Activated T-helper 1 cell treated with Interleukin-2 at 50 U/mL for 16 hours (primary cell): ENCODE measurements at places on chromosomes 16 and 17.

DNA sequence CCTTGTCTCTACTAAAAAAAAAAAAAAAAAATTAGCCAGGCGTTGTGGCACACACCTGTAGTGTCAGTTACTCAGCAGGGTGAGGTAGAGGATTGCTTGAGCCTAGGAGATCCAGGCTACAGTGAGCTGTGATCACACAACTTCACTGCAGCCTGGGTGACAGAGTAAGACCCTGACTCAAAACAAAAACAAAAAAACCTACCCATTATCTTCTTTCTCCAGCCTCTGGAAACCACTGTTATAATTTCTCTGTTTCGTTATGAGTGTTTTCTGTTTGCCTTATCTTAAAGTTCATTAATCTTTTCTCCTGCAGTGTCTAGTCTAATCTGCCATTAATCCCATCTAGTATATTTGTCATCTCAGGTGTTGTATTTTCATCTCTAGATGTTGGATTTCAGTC, 18.6 kb upstream of the CLTC start:
- no peak for DNase-seq

- DNase-seq = no peak
Observed at GRCh38 chr17:66317629-66318028, 15.2 kb downstream of the PRKCA start.

DNA sequence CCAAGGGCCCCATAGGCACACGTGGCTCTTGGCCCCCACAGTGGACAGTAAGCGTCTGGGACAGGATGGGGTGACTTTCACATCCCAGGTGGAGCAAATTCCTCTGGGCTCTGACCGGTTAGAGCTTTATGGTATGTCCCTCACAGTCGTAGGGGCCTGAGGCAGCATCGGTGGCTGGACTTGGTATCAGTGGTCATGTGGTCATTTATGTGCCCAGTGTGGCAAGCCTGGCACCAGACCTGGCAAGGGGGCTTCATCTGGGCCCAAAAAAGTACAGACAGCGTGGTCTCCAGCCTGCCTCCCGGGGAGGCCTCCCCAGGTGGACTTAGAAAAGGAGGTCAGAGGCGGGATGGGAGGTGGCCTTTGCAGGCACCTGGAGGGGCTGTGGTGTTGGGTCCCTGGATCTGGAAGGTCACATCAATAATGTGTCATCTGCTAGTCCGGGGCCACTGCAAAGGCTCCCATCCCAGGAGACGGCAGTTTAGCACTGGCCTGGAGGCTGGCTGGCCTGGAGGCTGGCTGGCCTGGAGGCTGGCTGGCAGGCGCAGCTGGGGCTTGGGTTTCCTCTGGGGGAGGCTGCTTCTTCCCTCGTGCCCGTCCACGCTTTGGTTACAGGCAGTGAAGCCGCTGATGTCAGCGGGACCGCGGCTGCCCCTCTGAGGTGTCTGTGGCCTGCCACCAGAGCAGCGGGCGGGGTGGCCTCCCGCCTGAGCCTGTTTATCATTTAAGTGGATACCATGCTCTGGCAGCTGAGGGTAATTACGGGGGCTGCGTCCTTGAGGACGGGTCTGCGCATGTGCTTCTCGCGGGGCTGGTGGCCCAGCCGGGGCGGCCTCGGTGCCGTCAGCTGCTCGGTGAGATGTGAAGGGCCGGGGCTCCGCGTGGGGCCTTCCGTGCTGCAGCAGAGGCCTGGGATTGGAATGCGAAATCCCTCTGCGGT, 20.7 kb upstream of the CBX4 start:
- no peak for DNase-seq

DNA sequence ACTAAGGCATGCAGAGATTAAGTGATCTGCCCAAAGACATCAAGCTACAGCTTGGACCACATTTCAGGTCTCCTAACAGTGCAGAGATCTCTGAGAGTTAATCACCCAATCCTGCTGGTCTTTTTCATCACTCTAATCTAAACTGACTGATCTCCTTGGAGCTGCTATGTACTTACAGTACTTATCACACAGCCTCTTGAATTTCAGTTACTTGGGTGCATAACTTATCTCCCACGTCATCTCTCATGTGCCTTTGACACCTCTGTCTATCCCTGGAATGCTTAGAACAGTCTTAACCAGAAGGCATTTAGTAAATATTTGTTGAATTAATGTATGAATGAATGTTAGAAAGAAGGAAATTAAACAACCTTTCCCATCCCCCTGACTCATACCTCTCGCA, 139.0 kb downstream of the SNX11 start:
- DNase-seq = no peak

DNA sequence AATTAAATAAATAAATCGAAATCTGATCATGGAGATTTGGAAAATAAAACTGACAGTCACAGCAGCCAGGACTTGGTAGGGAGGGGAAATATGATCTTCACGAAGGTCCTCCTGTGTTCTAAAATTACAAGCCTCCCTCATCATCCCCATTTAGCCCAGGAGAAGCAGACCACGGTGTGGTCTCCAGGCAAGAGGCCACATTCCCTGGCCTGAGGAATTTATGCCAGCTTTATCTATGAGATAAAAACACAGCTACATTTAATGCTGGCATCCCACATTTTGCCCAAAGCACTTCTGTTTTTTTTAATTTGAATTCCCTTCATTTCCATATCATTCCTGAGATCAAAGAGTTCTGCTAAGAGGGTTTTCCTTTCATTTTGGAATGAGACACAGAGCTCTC, 43.2 kb downstream of the ABCC12 start:
- DNase-seq = no peak

DNA sequence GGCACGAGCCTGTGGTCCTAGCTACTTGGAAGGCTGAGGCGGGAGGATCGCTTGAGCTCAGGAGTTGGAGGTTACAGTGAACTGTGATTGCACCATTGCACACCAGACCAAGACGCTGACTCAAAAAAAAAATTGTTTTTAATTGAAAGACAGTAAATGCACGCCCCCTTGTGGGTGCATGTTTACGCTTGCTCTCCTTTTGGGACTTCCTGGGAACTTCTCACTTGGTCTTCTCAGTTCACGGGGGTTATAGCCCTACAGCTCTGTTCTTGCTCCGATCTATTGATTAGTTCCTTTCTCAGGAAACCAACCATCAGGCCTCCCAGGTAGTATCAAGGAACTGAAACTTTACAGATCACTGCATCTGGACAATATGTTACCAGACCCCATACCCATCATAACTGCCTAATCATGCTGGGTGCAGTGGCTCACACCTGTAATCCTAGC, 14.2 kb upstream of the RIPOR1 start:
- DNase-seq = peak; percentile 55

GRCh38 chr17:66167189-66167815, 24.6 kb downstream of the CEP112 start:
- no peak for DNase-seq
